ENCODE measurements at places on chromosomes 1 and 21. TPM values are rescaled to one million over a fixed set of nuclear protein-coding genes. Genes with fewer than 3 reads are reported as not detected.

- no peaks in the 10 kb centered on the region for H3K4me1 ChIP-seq
- H3K36me3 ChIP-seq = no peaks in the 10 kb centered on the region
- no peak for DNase-seq
Observed at GRCh38 chr1:245500546-245500945, 345.8 kb downstream of the KIF26B start.

MCM3AP gene
- 131 TPM for total RNA-seq

DNA sequence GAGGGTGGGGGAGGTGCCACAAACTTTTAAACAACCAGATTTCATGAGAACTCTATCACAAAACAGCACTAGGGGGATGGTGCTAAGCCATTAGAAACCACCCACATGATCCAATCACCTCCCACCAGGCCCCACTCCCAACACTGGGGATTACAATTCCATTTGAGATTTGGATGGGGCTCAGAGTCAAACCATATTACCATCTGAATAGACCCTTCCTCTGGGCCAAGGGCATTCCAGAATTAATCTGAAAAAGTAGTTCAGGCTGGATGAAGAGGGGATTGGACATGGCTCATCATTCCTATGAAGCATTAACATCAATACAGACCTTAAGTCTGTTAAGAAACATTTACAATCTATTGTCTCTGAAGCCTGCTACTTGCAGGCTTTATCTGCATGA lies 149.9 kb upstream of the DNAH14 start:
- H3K4me3 ChIP-seq = no peak overlapping the region
- peaks cover 1% of the 10 kb centered on the region for H3K36me3 ChIP-seq
- no peak for DNase-seq
- H3K27me3 ChIP-seq = peaks cover 2% of the 10 kb centered on the region
- H3K27ac ChIP-seq = no peak overlapping the region

KCNK2 gene
- total RNA-seq = not detected

- peaks cover 63% of the 10 kb centered on the region for H3K27me3 ChIP-seq
- H3K27ac ChIP-seq = no peak overlapping the region
- DNase-seq = no peak
- H3K4me3 ChIP-seq = peak overlapping the region; percentile 70
Observed at GRCh38 chr1:115839029-115839678, 1.8 kb downstream of the NHLH2 start.

GRCh38 chr1:17414022-17414421 lies 25.5 kb downstream of the RCC2 start:
- H3K4me3 ChIP-seq = no peak overlapping the region
- H3K36me3 ChIP-seq = peaks cover 63% of the 10 kb centered on the region
- H3K4me1 ChIP-seq = no peaks in the 10 kb centered on the region
- H3K27ac ChIP-seq = no peak overlapping the region

DNA sequence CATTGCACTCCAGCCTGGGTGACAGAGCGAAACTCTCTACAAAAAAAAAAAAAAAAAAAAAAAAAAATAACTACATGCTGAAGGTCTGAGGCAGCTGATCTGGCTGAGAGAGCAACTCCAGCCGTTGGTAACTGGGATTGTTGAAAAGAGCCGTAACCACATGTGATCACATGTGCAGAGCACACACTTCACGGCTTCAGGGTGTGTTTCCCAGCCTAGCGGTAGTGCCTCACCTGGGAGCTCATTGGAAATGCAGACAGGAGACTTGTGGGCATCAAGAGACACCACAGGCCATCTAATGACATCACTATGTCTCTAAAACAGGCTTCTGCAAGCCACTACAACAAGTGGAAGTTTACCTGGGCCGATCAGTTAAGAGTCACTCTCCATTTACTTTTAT lies 11.8 kb upstream of the OTUD7B start:
- peaks cover 4% of the 10 kb centered on the region for H3K4me1 ChIP-seq
- H3K4me3 ChIP-seq = no peak overlapping the region
- H3K27ac ChIP-seq = no peak overlapping the region
- no peaks in the 10 kb centered on the region for H3K36me3 ChIP-seq
- DNase-seq = no peak

All from activated T-helper 1 cell treated with anti-CD3 and anti-CD28 coated beads, Interleukin-12 subunit alpha, Interleukin-12 subunit beta, Interleukin-2, Interleukin-4 antibody, amounts not matched to agents 30 ng/mL and 10 ng/mL and 1 ng/mL, durations not matched to agents 14 hours and 24 hours and 36 hours (primary cell).